Lung (tissue), 17 donors: ENCODE measurements at places on chromosomes 1 and 21. TPM values are rescaled to one million over a fixed set of nuclear protein-coding genes. Genes with fewer than 3 reads are reported as not detected.

The OR10J4 gene
- not detected for polyA plus RNA-seq

The CELA3A gene
- polyA plus RNA-seq = 0.92 TPM

The DRAXIN gene
- polyA plus RNA-seq = 0.22 TPM

The C1orf141 gene
- 0.82 TPM for polyA plus RNA-seq

The SMIM11 gene
- 7.3 TPM for polyA plus RNA-seq

The SPRR3 gene
- 1.2 TPM for polyA plus RNA-seq

The HSD3B2 gene
- not detected for polyA plus RNA-seq

The RBP7 gene
- polyA plus RNA-seq = 9.7 TPM

The AIRE gene
- polyA plus RNA-seq = not detected

The TAL1 gene
- 6.4 TPM for polyA plus RNA-seq

The C8A gene
- not detected for polyA plus RNA-seq

The PDE9A gene
- polyA plus RNA-seq = 5.3 TPM

The TNNI3K gene
- polyA plus RNA-seq = 1.4 TPM

The TMEM269 gene
- 0.03 TPM for polyA plus RNA-seq

The SMIM1 gene
- polyA plus RNA-seq = 15.9 TPM

The OR6N1 gene
- not detected for polyA plus RNA-seq

The SYDE2 gene
- polyA plus RNA-seq = 2.4 TPM

The GPR161 gene
- 2.8 TPM for polyA plus RNA-seq

The CEPT1 gene
- 18.6 TPM for polyA plus RNA-seq

The ZYG11B gene
- polyA plus RNA-seq = 5.7 TPM

The LRRC3 gene
- polyA plus RNA-seq = 2.0 TPM

The TAS1R3 gene
- 0.13 TPM for polyA plus RNA-seq

The DYRK1A gene
- polyA plus RNA-seq = 22.5 TPM

The POLR3C gene
- polyA plus RNA-seq = 17.2 TPM

The A3GALT2 gene
- not detected for polyA plus RNA-seq

The ZNF648 gene
- 0.21 TPM for polyA plus RNA-seq

The NUCKS1 gene
- 56.3 TPM for polyA plus RNA-seq

The TMEM61 gene
- 1.6 TPM for polyA plus RNA-seq

The MSH4 gene
- 0.13 TPM for polyA plus RNA-seq

The FAM167B gene
- 30.5 TPM for polyA plus RNA-seq

The PTGS2 gene
- 20.6 TPM for polyA plus RNA-seq

The SEC16B gene
- 0.74 TPM for polyA plus RNA-seq

The DMRTA2 gene
- 0.08 TPM for polyA plus RNA-seq

The FCRL5 gene
- 1.5 TPM for polyA plus RNA-seq

The MARK1 gene
- polyA plus RNA-seq = 1.3 TPM

The IL19 gene
- 0.68 TPM for polyA plus RNA-seq

The SPRR2F gene
- polyA plus RNA-seq = 0.73 TPM

The PROX1 gene
- polyA plus RNA-seq = 0.45 TPM

The LMOD1 gene
- 24.9 TPM for polyA plus RNA-seq

The PRMT2 gene
- polyA plus RNA-seq = 87.8 TPM

The HFM1 gene
- polyA plus RNA-seq = 0.55 TPM

The PCNT gene
- 10.3 TPM for polyA plus RNA-seq

The GNG12 gene
- 14.0 TPM for polyA plus RNA-seq

The CDK11A gene
- polyA plus RNA-seq = 34.7 TPM

The KCNJ9 gene
- polyA plus RNA-seq = not detected

The CFAP57 gene
- polyA plus RNA-seq = 2.2 TPM

The RAB3B gene
- polyA plus RNA-seq = 0.03 TPM

The WDR47 gene
- 3.1 TPM for polyA plus RNA-seq

The PRR9 gene
- polyA plus RNA-seq = 0.22 TPM

The CPLANE2 gene
- 5.3 TPM for polyA plus RNA-seq

The LRRC71 gene
- polyA plus RNA-seq = 3.5 TPM

The RPRD2 gene
- 7.1 TPM for polyA plus RNA-seq

The HPCA gene
- polyA plus RNA-seq = not detected

The TNNT2 gene
- 10.4 TPM for polyA plus RNA-seq
